ENCODE measurements at places on chromosomes 16 and 17.

DNA sequence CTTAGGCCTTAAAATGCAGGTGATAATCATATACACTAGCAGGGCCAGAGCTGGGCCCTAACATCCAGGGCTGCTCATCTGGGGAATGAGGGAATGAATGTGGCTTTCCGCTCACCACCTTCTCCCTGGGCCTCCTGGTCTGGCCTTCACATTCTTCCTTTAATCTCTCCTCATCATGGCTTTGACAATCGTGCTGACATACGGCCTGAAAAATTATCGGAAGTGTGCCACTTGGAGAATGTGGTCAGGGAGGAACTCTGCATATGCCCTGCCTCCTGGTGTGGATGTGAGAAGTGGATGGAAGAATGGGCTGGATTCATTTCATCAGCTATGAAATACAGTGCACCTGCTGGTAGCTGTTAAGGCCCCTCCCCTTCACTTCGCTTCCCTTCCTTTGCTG, 2.4 kb downstream of the WSCD1 start:
- DNase-seq: no peak

DNA sequence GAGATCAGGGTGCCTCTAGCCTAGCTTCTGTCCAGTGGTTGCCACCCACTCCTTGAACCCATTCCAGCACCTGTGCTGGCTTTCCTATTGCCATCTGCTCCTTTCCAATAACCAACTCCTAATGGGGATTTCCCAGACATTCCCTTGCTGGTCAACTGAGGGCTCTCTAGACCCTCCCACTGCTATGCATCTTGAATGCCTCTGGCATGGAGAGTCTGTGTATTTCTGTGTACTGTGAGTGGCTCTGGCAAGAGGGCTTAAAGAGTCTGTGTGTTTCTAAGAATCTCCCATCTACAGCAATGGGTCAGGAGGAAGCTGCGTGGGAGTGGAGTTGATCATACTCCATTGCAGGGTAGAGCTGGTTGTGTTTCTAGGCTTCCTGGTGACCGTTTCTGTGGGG, 11.0 kb upstream of the EPN3 start:
- DNase-seq: no peak

DNA sequence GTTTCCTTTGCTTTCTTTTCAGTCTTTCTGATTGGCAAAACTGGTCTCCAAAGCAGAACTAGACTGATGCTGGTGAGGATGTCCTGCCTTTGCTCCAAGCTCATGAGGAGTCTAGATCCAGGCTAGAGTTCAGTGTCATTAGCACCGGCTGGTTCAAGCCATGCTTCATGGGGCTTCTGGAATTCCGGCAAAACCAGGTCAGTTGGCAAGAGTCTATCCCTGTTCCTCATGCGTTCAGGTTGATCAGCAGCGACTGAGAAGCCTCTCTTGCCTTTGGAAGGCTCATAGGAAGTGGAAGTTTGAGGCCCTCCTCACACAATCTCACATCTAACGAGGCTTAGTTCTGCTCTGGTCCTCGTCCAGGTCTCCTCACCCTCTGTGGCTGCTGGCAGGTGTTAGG, 194.3 kb downstream of the HS3ST3A1 start:
- no peak for DNase-seq

- DNase-seq: no peak
These were observed 19.9 kb upstream of the KPNB1 start for GRCh38 chr17:47629826-47630225.

- DNase-seq: no peak
These were observed 638.0 kb downstream of the MAF start for GRCh38 chr16:78962457-78962929.

DNA sequence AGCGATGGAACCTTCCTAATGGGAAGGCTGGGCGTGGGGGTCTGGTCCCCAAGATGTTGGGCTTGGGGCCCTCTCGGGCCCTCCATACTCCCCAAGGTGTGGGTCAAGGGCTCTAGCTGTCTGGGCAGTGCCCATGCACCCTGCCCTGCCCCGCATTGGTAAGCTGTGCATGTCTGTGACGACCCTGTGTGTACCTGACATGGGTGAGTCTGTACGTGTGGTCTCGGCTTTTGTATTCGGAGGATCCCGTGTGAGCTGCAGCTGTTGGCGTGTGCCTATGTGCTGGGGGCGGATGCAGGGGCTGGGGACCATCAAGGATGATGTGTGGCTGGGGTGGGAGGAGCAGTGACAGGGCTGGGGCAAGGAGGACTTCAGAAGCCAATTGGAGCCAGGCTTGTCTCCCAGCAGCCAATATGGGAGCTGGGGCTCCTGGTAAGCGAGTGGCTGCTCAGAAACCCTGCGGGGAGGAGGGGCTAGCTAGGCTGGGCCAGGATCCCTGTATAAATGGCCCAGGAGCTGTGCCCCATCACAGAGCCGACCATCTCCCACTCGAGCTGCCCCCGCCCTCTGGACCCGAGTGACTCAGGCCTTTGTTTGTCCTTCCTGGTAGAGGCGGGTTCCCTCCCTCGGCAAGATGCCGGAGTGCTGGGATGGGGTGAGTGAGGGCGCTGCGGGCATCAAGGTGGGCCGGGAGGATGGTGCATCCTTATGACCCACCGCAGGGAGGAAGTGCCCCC, at the start of gene NDRG4:
Gene NDRG4 (plus strand): TSS at position 529 of the 737 bp plus-strand sequence. CDS start 106 bp downstream, at position 635.
- peak; percentile 30 for DNase-seq

DNA sequence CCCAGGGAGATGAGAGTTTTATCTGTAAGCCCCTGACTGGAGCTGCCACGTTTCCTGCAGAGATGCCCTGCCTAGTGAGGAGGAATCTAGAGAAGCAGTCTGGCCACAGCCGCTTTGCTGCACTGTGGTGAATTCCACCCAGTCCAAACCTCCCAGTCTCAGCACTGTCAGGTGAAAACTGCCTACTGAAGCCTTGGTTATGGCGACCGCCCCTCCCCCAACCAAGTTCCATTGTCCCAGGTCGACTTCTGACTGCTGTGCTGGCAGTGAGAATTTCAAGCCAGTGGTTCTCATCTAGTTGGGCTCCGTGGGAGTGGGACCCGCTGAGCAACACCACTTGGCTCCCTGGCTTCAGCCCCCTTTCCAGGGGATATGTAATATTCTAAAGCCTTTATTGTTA, 10.2 kb upstream of the LYZL6 start:
- no peak for DNase-seq

DNA sequence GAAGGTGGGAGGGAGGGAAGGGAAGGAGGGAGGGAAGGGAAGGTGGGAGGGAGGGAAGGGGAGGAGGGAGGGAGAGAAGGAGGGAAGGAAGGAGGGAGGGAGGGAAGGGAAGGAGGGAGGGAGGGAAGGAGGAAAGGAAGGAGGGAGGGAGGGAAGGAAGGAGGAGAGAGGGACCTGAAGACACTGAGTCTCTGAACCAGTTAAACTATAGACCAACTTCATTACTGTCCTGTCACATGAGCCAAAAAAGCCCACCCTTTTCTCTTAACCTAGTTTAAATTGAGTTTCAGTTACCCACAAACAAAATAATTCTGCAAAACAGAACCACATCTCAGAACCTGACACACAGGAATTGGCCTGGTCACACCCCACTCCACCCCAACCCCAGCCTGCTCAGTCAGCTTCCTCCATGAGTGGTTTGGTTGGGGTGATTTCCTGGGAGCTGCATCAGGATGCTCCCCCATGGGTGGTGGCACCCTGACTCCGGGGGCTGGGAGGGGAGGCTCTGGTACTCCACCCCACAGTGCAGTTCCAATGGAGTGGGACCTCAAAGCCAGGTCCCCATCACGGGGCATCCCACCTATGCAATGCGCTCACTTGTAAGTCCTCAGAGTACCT, 4.7 kb upstream of the PRR29 start:
- DNase-seq: peak; percentile 38

DNA sequence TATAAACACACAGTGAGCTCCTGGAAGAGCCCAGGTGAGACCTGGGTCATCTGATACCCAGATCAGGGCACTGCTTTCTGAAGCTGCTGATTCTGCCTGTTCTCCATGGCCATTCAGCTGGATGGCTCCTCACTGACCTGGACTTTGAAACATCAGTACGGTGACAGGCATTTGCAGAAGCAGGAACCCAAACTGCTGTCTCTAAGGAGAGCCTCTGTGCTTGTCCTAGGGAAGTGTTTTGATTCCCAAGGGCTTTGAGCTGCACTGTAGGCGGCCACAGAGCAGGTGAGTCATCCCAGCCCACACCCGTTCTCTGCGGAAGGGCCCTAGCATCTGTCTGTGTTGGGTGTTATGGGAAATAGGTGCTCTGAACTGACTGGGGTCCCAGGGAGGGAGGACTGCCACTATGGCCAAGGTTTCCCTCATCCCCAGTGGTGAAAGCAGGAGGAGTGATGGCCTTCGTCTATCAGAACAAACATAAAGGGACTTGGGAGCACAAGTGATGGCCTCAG, 60.7 kb upstream of the ADCY9 start:
- no peak for DNase-seq

Measured in effector memory CD4-positive, alpha-beta T cell (primary cell).